ENCODE measurements at places on chromosomes 13 and 19.
A peak's percentile ranks its signal among the peaks of the same experiment; 100 is the strongest.

GRCh38 chr19:45814166-45814780 is 835 bp downstream of the RSPH6A start:
- no peak for DNase-seq

DNA sequence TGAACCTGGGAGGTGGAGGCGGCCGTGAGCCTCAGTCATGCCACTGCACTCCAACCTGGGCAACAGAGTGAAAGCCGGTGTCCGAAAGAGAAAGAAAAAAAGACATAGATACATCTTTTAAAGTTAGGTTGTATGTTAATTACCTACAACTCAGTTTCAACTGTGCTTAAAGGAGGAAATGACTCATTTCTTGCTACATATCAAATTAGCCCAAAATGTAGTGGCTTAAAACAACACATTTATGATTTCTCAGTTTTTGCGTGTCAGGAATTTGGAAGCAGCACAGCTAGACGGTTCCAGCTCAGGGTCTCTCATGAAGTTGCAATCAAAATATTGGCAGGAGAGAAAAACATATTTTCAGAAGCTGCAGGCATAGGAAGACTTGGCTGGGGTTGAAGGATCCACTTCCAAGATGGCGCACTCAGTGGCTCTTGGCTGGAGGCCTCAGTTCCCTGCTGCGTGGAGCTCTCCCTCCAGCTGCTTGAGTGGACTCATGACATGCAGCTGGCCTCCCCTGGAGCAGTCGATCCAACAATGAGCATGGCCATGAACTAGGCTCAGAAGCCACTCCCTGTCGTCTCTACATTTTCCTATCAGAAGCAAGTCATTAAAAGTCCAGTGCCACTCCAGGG is 7.1 kb downstream of the LDLR start:
- peak; percentile 90 for DNase-seq

DNA sequence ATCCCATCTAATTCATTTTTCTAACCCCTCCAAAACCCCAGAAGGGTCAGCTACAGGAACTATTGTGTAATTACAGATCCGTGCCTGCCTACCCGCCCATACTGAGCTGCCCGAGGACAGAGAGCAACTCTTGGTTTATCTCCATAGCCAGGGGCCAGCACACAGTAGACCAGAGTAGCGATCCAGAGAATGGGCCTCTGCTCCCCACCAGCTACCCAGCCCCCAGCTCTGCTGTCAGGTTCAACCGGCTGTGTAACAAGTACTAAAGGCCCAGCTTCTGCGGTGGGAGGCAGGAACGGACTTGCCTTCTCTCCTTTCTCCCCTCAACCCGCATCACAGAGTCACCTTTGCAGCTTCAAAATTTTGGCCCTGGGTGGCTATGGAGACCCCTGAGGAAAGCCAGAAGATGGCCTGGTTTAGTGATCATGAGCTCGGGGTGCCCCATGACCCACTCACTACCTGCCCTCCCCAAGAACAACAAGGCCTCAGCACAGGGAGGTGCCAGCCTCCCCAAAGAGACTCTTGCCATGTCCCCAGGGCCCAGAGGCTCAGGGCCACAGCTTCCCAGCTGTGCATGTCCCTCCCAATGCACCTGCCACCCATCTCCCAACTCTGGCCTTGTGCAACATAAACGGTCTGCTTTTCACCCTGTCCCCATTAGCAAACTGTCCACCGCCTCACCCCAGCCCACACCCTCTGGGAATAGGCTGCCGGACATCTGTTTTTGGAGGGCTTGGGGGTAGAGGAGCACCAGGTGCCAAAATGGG is 5.7 kb downstream of the CALM3 start:
- DNase-seq = no peak

GRCh38 chr19:27966390-27966816 is 1246.5 kb downstream of the UQCRFS1 start:
- DNase-seq = peak; percentile 41

DNA sequence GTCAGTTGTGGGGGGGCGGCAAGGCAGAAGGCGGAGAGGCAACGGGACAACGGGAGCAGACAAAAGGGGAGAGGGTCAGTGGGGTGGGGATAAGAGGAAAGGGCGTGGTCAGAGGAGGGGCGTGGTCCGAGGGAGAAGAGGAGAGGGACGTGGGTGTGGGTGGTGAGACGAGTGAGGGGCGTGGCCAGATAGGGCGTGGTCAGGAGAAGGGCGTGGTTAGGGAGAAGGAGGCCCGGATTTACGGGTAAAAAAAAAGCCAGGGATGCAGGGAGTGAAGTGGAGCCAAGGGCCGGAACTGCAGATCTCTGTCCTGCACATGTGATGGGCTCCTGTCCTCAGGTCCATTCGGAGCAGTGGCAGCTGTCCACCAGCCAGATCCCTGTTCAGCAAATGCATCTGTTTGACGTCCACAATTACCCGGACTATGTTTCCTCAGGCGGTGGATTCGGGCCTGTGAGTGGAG is 21.5 kb downstream of the CPT1C start:
- DNase-seq = no peak

DNA sequence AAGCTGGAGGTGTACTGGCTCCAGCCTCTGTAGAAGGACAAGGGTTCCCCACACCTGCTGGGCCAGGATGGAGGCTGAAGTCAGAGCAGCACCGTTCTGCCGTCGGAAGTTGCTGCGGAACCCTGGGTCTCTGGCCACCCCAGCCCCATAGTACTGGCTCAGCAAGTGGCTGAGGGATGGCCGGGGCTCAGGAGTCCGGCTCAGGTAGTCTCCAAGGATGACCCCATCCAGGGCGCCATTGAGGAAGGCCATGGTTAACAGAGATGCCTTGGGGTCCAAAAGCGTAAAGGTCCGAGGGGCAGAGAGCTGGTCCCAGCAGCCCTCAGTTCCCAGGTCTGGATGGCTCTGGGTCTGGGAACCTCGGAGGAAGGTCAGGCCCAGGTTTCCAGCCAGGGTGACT is 3.7 kb downstream of the PGLYRP2 start:
- DNase-seq = no peak

DNA sequence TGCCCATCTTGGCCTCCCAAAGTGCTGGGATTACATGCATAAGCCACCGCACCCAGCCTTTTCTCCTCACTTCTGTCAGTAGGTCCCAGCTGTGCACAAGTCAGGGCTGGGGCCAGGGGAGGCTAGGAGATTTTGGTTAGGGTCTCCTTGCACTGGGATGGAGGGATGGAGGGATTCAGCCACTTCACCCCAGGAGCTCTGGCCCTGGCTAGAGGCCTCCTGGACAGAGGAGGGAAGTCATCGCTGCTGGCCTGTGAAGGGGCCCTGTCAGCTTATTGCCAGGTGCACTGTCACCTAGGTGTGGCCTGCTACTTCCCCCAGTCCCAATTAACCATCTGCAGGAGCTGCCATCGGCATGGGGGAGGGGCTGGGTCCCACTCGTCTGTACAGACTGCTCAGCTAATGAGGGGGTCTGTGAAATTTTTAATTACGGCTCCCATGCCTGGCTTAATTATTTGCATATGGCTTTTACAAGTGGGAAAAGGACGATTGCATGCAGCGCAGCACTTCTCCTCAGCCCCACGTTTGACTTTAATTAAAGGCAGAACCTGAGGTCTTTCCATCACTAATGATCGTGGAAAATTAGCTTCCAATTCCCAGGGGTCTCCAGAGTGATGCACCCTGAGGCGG is 52.4 kb downstream of the CHST8 start:
- DNase-seq = no peak

DNA sequence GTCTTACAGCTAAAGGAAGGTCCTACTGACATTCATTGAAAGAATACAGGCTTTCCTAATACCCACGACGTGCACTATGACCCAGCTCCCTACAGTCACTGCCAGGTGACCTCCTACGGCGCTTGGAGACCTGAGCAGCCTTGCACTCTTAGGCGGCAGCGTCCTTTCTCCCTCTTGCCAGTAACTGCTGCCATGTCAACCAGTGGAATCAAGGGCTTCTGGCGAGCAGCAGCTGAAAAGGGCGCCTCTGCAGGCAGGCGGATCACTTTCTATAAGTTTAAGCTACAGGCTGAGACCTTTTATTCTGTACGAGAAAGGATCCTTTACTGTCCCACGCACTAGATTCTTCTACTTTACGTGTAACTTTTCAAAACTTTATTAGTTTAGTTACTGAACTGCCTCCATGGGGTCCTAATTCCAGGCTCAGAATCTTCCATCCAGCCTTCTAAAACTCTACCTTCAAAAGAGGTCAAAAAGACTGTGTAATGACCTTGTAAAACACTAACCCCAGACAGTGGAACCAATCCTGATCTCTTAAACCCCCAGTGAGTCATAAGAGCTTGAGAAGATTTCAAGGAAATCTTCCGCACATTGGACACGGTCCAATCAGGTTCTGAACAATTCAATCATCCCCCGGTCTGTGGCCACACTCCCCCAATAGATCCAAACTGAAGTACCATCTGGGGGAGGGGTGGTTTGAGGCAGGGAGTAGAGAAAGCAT is 1.9 kb downstream of the KCTD12 start:
- peak; percentile 56 for DNase-seq

DNA sequence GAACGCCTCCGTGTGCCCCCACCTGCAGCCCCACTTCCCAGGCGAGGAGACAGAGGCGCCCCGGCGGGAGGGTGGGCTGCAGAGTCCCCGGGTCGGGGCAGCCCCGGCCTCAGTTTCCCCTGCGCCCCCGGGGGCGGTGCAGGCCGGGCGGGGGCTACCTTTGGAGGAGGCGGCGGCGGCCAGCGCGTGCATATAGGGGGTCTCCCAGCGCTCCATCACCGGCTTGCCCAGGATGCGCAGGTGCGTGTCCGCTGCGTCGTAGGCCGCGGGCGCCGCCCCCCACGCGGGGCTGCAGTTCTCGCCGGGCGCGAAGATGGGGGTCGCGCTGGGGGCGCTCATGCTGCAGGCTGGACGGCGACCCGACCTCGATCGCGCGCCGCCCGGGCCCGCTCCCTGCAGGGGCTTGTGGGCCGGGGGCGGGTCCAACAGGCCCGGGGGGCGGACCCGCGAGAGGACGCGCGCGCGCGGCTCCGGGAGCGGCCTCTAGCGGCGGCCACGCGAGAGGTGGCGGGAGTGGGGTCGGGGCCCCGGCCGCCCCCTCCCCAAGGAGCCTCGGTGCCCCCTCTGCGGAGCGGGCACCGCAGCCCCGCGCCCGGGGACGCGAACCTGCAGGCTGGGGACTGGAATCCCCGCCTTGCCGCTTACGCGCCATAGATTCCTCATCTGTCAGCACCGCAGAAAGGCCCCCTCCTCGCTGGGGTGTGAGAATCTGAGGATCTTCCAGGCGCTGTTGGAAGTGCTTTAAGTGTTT is at the start of gene GAMT:
TSS of gene GAMT (minus strand) at position 405 of the 751 bp plus-strand sequence. CDS start at position 339, 66 bp downstream.
- peak; percentile 74 for DNase-seq

GRCh38 chr19:49513746-49514118 is 1.3 kb downstream of the FCGRT start:
- no peak for DNase-seq

GRCh38 chr19:35090506-35091214 is 25.0 kb upstream of the FXYD3 start:
- peak; percentile 16 for DNase-seq

DNA sequence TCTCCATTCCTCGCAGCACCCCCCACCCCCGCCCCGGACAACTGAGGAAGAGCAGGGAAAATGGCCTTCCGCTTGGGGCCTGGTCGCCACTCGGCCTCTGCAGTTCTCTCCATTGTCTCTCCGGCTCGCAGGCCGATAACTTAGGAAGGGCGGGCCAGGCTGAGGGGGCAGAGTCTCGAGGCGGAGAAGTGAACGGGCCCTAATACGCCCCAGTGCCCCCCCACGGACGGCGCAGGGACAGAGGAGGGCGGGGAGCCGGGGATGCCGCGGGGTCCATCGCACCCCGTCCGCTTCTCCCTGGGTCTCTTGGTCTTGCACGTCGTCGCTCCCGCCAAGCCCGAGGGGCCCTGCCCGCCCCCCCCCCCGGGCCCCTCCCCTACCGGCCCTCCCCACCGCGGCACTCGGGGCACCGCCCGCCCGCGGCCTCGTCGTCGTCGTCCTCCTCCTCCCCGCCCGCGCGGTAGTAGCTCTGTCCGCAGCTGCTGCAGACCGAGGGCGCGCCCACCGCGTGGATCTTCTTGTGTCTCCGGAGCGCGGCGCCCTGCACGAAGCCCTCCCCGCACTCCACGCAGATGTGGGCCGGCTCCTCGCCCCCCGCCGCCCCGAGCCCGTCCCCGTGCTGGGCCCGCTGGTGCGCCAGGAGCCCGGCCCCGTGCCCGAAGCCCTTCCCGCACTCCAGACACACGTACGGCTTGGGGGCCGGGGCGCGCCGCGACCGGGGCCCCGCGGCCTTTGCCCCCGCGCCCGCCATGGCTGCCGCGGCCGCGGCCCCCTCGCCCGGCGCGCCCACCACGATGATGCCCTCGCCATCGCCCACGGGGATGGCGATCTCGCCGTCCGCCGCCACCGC is 33.2 kb downstream of the ZNF787 start:
- no peak for DNase-seq

DNA sequence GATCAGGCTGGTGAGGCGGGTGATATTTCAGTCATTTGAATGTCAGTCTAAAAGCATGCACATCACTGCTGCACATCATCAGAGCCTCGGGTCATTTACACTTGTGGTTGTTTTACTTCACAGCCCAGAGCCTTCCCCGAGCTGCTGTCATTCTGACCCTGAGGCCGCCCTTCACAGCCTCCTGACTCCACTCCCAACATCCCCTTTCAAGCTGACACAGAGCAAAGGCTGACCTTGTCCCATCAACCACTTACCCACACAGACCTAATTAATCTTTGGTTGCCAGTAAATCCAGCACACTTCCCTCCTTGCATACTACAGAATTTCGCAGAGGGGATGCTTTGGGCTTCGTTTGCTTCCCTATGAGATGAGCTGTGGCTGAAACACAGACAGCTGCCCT is 528.1 kb downstream of the DIAPH3 start:
- DNase-seq = no peak

DNA sequence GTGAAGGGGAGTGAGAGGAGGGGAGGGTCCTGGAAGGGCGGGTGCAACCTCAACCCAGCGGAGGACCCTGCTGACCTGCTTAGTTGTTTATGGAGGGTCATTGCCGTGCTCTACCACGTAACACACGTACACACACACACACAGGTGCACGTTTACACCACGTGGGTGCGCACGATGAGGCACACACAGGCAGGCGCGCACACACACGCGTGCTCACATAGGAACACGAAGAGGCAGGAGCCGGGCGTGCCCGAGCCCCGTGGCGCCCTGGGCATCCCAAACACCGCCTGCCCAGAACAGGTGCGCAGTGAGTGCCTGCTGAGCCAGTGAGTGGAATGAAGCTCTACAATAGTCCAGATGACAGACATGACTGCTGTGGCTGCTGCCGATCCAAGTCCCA is 11.2 kb upstream of the MADCAM1 start:
- DNase-seq = no peak

DNA sequence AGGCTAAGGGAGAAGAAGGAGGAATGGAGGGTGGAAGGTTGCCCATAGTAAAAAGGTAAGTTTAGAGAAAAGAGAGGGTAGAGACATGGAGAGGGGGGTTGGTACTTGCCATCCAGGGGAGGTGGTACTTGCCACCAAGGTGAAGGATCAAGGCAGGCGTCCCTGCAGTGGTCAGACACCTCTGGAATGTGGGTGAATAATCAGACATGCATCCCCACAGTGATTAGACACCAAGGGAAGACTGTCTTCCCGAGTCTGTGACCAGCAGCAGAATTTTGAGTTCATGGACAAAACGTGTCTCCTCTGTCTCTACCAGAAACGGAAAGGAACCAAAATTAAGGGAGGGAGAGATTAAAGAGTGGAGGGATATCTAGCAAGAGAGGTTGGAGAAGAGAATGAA is 27.1 kb upstream of the IGFL1 start:
- no peak for DNase-seq
